ENCODE measurements at places on chromosomes 1 and 21.

GRCh38 chr1:189675712-189676244 lies 801.9 kb downstream of the BRINP3 start:
- no peak for DNase-seq

DNA sequence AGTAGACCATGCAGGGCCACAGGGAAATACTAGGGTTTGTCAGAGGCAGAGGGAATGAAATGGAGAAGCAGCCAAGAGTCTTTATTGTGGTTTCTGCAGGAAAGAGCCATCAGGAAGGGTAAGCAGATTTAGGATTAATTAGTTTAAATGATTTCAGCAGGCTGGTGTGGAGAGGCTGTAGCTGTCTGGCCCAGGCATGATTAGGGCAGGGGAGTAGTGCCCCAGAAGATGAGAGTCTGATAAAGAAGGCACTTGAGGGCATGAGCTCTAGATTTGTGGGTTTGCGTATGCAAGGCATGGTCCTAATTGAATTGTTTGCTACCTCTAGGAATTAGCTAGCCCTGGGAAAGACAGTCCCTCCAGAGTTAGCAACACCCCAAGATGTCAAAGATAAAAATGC lies 484.6 kb upstream of the PLXNA2 start:
- DNase-seq, result no peak

- DNase-seq, result peak; percentile 22
These were observed 68.2 kb downstream of the RNF187 start for GRCh38 chr1:228555074-228555994.

GRCh38 chr1:156748670-156749418 lies 2.6 kb downstream of the HDGF start:
- no peak for DNase-seq

- DNase-seq, result no peak
These were observed 40.5 kb downstream of the SLC30A7 start for GRCh38 chr1:100936194-100936967.

DNA sequence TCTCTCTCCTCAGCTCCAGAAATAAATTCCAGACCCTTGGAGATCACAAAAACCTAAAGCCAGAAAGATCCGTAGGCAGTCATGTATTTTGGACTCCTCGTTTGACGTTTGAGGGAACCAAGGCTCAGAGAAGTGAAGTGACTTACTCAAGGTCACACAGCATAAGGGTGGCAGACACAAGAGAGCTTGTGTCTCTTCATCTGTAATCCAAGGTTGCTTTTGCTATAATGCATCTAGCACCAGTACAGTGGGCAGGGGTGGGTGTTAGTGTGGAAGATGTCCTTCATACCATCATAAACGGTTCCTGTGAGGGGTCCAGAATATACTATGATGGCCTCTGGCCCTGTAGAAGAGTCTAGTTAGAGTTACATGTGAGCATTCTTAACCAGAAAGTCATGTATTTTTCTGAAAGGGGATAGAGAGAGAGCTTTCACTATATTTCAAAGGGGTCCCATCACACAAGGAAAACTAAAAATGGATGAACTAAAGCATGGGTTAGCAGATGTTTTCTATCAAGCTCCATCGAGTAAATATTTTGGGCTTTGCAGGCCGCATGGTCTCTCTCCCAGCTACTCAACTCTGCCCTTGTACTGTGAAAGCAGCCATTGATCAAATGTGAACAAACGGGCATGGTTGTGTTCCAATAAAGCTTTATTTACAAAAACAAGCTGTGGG lies 144.9 kb downstream of the TOMM20 start:
- DNase-seq, result no peak

DNA sequence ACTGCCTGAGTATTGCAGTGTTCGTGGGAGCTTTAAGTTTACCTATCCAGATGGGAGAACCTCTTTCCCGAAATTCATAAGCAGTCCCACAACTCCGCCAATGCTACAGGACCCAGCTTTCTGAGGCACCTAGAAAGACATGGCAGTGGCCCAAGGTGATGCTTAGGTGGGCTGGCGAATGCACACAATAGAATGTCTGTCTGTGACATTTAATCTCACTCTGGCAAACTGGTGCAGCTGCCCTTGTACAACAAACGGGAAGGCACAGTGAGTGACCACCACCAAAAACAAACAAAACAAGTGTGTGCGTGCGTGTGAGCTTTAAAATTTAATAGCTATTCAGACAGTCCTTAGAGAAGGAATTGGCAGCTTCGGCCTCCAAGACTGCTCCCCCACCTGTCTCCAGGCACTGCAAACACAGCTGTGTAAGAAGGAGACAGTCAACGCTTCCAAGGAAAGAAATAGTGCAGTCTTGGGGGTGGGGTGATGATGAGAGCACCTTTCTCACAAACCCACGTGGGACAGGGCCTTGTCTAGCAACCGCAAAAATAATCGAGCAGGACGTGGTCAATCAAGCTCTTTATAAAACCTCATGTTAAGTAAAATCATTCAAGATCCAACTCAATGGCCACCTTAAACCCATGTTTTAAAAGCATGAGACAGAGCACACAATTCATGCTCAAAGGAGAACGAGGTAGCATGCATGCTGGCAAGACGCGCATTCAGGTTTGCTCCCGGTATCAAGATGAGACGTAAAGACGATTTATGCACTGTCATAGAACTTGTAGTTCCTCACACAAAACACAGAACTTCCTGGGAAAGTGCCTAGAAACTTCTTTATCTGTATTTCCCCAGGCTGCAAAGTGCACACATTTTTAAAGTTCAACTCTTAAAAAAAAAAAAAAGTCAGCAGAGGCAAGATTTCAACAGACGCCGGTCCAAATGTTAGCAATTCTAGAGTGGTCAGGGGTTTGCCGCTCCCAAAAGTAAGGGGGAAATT lies 84.1 kb downstream of the TM2D1 start:
- DNase-seq, result no peak

DNA sequence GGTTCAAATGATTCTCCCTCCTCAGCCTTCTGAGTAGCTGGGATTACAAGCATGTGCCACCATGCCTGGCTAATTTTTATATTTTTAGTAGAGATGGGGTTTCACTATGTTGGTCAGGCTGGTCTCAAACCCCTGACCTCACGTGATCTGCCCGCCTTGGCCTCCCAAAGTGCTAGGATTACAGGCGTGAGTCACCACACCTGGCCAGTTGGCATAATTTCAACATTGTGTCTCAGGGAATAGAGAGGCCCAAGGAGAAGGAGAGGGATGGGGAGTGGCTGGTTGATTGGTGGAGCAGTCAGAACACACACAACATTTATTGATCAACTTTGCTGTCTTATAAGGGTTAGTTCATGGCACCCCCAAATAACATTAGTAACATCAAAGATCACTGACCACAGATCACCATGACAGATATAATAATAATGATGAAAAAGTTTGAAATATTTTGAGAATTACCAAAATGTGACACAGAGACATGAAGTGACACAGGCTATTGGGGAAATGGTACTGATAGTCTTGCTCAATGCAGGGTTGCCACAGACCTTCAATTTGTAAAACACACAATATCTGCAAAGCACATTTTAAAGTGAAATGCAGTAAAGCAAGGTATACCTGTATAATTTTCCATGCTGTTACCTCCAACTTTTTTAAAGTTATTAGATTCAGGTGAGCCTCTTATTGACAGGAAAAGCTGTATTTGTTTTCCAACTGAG lies 15.8 kb upstream of the CYB5R1 start:
- DNase-seq, result no peak

DNA sequence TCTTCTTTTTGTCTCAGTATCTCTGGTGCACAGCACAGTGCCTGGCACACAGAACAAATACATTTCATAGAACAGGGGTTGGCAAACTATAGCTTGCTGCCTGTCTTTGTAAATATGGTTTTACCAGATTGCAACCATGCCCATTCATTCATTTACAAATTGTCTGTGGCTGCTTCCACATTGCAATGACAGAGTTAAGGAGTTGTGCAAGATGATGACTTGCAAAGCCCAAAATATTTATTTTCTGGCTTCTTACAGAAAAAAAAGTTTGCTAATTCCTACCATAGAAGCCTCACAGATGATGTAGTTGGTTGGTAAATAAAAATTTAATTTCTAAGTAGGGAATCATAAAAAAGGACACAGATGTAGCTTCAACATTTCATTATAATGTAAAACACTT lies 11.2 kb upstream of the HMGB4 start:
- no peak for DNase-seq

DNA sequence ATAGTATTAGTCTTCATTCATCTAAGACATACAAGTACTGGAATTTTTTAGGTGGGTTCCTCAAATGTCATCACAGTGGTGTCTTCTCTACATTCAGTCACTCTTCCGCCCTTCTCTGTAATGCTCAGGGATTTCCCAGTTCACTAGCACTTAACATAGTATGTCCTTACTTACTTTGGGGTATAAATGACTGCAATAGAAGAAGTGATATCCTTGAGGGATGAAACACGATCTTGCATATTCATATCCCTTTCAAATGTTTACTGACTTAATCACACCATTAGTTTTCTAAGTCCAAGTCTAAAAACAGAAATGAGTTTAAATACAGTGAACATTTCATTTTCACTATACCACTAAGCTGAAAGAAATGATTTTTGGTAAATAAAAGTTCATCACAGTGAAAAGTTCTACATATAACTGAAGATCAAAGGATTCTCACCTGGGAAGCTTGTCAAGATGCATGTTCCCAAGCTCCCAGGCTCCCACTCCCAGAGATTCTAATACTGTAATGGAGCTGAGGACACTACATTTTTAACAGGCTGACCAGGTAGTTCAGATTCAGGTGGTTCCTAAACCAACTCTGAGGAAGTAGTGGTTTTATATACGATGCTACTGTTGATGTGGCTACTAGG lies 29.7 kb downstream of the MRPL39 start:
- no peak for DNase-seq

GRCh38 chr1:57826535-57826934 lies 402.7 kb upstream of the DAB1 start:
- DNase-seq, result no peak

Measured in H54 (cell line).